ENCODE measurements at places on chromosomes 1 and 21.

- no peak for DNase-seq
Observed at GRCh38 chr1:16126743-16127515, 28.9 kb downstream of the EPHA2 start.

DNA sequence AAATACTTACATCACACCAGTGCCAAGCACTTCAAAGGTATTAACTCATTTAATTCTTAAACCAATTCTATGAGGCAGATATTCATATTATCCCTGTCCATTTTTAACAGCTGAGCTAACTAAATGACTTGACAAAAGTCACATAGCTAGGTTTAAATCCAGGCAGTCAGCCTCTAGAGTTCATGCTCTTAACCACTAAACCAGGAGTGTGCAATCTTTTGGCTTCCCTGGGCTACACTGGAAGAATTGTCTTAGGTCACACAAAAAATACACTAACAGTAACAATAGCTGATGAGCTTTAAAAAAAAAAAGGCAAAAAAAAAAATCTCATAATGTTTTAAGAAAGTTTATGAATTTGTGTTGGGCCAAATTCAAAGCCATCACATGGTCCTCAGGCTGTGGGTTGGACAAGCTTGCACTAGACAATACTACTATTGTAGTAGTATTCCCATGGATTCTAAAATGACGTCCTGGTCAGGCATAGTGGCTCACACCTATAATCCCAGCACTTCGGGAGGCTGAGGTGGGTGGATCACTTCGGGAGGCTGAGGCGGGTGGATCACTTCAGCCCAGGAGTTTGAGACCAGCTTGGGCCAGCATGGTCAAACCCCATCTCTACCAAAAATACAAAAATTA is 10.0 kb downstream of the UBR4 start:
- DNase-seq: no peak

DNA sequence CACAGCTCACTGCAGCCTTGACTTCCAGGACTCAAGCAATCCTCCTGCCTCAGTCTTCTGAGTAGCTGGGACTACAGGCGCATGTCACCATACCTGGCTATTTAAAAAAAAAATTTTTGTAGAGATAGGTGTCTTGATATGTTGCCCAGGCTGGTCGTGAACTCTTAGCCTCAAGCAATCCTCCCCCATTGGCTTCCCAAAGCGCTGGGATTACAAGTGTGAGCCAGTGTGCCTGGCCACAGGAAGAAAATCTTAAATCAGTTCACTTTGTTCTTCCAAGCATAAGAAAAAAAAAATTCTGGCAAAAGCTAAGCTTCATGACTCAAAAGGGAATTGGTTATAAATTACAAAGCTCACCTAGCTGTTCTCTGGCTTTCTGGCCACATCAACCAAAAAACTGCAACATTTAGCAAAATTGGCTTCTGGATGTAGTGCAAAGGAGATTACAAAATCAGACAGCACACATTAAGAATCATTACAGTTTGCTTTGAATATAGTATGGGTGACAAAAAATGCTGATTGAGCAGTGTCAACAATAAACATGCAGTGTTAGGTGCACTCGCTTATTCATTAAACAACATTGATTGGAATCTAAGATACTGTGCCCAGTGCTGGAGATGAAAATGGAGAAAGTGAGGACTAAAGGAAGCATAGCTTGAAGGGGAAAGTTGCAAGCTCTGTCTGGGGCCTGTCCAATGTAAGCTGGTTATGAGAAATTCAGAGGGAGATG is 76.7 kb downstream of the KCTD3 start:
- DNase-seq: no peak

- DNase-seq: no peak
Observed at GRCh38 chr1:155219592-155220031, 11.1 kb downstream of the MTX1 start.

GRCh38 chr21:44087426-44088400 is 19.5 kb upstream of the PWP2 start:
- DNase-seq: no peak

- no peak for DNase-seq
Observed at GRCh38 chr1:200857804-200858203, 15.0 kb upstream of the GPR25 start.

GRCh38 chr1:85582687-85583591 is 2.4 kb downstream of the CCN1 start:
- no peak for DNase-seq

- DNase-seq: no peak
Observed at GRCh38 chr1:63984930-63985290, 211.1 kb downstream of the ROR1 start.

- no peak for DNase-seq
Observed at GRCh38 chr1:86382878-86383277, 13.2 kb downstream of the ODF2L start.

DNA sequence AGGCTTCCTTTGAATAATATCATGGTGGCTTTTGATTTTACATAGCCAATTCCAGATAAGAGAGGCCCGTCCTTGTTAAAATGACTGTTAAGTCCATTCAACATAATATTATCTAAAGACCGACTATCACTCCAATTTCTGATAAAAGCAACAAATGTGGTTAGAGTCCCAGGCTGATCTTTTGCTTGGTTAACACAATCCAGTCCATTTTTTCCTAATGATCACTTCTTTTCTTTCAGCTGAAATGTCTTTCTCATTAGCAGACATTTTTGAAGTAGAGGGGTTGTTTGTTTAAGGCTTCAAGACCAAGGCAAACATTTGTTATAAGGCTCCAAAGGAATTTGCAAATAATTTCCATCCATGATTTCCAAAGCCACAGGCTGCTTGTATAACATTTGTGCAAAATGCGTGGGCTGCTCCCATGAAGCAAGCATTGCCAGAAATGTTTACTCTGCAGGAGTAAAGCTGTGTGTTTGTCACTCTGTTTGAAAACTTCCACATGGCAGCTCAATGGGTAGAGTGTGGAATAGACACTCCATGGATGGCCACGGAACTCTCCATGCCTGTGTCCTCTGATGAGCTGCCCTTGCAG is 111.5 kb downstream of the PSMG1 start:
- no peak for DNase-seq

- DNase-seq: no peak
Observed at GRCh38 chr1:193406901-193407300, 220.5 kb upstream of the B3GALT2 start.

GRCh38 chr1:1942753-1943656 is 23.9 kb upstream of the TMEM52 start:
- no peak for DNase-seq

Measured in stimulated activated CD8-positive, alpha-beta memory T cell treated with anti-CD3 and anti-CD28 coated beads, Interleukin-12 subunit alpha, Interleukin-12 subunit beta, amount 100 ng/mL, for 1 hour (primary cell).